Cortex of kidney (tissue), 1 donor: ENCODE measurements at places on chromosomes 6 and 20.

DNA sequence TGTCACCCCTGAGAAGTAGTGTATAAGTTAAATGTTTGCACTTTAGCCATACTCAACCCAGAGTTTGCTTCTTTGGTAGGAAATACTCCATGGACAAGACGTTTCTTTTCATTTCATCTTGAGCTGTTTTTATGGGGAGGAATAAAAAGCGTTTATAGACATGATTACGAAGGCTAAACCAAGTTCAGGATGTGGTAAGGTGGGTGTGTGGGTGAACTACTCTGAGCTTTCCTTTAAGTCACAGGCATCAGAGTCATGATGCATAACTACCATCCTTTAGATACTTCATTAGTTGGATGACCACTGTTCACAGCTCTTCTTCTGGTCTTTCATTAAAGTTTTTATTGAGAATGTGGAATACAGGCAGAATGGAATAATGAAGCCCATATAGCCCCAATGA, 48.9 kb downstream of the EBF4 start:
- no peak for DNase-seq

- DNase-seq: no peak
Observed at GRCh38 chr20:47441774-47442150, 59.9 kb upstream of the NCOA3 start.

GRCh38 chr6:3293271-3294155, 34.8 kb downstream of the PSMG4 start:
- DNase-seq: no peak

DNA sequence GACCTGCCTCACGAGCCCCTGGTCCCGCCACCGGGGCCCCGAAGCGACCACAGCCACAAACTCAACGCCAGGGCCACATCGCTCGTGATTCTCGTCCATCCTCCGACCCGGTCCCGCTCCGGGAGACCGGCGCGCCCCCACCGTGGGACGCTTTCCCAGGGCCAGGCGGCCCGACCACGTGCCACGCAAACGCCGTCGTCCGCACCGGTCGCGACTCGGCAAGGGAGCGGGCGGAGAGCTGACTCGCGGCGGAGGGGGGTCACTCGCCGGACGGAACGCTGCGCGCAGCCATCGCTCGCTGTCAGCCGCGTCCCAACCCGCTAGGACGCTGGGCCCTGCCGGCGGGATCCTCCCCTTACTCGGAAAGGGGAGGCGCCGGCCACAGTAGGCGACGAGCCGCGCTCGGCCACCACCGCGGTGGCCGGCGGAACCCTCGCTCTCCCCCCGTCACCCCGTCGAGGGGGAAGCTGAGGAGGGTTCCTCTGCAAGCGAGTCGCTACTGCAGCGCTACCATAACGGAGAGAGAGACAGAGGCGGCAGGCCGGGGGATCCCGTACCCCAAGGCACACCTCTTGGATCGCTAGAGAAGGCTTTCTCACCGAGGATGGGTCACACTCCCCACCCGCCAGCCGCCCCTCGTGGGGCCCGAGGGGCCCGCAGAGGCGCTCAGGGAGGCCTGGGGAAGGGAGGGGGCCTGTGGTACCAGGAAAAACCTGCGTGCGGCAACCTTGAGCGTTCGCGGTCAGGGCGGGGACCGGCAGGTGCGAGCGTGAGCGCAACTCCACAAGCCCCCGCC, 511.8 kb upstream of the ZNF337 start:
- no peak for DNase-seq

- DNase-seq: no peak
Observed at GRCh38 chr6:112231594-112232060, 22.7 kb downstream of the LAMA4 start.

DNA sequence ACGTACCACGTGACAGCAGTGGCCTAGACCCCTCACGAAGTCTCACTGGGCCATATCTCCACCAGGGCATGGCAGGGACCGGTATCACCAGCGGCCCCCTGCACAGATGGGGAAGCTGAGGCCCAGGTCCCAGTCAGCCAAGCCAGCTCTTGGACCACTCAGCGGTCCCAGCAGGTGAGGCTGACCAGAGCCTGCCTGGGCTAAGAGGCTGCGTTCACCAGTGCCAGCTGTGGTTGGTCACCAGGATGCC, 2.6 kb upstream of the MRGBP start:
- DNase-seq: no peak

GRCh38 chr6:42051268-42051653, 937 bp downstream of the TAF8 start:
- no peak for DNase-seq

- DNase-seq: no peak
Observed at GRCh38 chr6:157187182-157188083, 135.9 kb downstream of the TMEM242 start.

DNA sequence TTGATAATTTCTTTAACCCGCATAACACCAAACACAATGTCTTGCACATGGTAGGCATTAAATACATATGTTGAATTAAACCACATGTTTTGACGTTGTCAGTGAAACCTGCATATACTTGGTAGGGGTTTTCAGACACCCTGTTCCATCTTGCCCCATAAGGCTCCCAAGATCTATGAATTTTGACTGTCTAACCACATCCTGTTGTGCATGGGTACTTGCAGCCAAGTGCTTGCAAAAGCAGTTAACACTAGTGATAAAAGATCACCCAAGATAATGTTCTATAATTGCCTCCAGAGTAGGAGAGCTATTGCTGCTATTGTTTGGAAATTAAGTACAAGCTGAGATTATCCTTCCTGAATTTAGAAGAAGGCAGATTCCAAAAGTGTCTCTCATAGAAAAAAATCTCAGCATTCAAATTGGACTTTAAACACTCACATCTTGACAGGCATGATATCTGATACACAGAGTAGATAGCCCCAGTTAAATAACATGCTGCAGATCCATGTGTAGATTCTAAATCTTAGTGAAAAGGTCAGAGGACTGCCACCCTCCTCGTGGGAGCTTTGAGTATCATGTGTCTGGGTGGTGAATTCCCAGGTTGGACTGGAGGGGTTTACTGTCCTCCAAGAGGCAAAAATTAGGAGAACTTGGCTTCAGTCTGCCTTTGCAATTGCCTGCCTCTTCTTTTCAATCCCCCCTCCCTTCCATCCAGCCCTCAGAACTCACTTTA, 25.8 kb upstream of the CCN6 start:
- DNase-seq: no peak

DNA sequence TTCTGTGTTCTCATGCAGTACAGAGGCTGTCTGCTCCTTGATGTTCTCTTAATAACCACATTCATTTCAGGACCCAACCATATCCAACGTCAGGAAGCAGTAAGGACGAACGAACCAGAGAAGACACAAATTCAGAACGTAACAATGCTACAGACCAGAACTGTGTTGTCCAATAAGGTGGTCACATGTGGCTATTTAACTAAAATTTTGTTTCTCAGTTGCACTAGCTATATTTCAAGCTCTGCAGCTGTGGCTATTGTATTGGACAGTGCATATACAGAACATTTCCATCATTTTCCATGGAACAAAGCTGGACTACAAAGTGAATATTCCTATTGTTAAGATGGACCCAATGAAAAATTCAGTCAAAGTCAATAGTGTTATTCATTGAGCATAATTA, 27.0 kb downstream of the MAP7 start:
- no peak for DNase-seq

DNA sequence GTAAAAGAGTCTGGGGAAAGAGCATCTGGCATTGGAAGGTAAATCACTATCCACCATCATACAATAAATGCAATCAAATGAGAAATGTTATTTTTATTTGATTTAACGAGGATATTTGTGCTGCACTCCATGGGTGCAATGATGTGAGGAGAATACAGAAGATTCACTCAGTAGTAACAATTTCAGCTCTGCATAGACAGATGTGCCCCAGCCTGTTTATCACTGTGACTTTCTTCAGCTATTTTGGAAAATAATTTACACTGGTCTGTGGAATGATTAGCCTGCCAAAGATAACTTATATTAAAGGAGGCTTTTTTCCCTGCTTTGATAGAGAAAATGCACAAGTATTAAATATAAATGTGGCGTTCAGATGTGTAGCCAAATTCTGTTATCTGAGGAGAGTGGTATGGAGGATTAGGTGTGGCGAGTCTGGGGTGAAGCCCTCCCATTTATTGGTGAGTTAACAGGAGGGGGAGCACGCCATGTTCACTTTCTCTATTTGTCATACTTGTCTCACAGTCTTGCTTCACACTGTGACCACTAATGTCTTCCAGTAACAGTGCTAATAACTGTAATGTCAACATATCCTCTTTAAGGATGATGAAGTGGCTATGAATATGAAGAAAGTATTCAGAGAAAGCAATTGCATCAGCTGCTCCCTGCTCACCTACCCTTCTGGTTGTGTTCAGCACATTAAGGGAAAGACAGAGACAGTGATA, 645.6 kb downstream of the MMUT start:
- no peak for DNase-seq

- no peak for DNase-seq
Observed at GRCh38 chr6:136677822-136678221, 114.5 kb downstream of the MAP3K5 start.

DNA sequence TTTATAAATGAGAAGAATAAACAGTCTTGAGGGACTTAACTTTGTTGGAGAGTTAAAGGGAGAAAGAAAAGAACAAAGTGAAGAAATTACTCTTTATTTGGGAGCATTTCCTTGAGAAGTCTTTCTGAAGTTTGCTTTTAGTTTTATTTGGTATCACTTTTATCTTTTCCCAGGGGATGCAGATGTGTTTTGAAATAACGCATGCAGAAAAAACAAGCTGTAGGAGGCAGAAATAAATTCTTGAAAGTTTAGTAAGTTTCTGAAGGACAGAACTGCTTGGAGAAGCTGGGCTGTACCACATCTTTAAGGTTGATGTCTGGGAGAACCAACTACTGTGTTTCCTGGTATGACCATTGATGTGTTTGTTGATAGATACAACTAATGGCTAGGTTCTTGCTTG, 75.0 kb downstream of the PLCB4 start:
- DNase-seq: no peak

DNA sequence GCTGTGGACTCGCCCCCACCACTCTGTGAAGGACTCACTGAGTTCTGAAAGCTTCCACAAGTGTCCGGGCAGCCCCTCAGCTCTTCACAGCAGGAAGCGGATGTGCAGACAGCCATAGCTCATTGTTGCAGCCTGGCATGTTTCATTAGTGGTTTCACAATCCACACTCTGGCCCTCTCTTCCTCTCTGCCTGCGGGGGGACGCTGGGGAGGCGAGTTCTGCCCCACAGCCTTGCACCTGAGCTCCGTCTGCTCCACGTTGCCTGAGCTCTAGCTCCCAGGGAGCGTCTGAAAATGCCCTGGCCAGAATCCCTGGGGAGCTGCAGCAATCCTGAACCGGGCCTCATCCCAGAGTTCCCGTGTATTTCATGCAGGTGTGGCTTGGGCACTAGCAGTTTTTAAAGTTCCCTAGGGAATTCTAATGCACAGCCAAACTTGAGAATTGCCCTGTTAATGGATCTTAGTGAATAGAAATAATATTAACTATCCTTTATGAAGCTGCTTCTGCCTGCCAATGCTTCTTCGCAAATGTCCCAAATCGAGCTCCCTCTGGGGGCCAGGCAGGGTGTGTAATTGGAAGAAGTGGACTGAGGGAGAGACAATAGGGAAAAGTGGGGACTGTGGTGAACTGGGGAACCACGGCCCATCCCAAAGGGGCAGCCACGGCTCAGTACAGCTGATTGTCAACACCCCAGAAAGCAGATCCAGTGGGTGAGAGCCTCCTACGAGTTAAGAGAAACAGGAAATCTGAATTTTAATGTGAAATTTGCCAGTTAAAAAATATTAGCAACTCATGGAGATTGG, 51.5 kb downstream of the CTCFL start:
- no peak for DNase-seq

GRCh38 chr20:16428112-16428511, 145.1 kb downstream of the KIF16B start:
- DNase-seq: no peak

GRCh38 chr20:44861531-44862006, 23.9 kb upstream of the YWHAB start:
- no peak for DNase-seq

GRCh38 chr6:13420269-13420668, 67.1 kb downstream of the GFOD1 start:
- DNase-seq: no peak

GRCh38 chr20:44733341-44734069, 12.2 kb upstream of the KCNK15 start:
- DNase-seq: no peak

DNA sequence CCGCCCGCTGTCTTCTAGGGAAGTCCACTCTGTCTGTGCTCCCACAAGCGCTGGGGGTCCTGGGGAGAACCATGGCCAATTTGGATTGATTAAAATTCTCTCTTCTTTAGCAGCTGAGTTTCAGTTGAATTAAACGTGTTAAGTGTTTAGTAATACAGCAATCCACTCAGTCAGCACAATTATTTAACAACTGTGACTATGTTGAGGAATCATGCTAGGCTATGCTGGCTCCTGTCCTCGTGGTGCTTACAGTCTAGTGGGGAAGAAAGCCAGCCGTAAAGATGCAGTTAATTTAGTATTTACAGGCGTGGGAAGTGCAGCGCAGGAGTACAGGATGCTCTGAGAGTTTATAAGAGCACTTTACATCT, 88.9 kb upstream of the FOXP4 start:
- no peak for DNase-seq

DNA sequence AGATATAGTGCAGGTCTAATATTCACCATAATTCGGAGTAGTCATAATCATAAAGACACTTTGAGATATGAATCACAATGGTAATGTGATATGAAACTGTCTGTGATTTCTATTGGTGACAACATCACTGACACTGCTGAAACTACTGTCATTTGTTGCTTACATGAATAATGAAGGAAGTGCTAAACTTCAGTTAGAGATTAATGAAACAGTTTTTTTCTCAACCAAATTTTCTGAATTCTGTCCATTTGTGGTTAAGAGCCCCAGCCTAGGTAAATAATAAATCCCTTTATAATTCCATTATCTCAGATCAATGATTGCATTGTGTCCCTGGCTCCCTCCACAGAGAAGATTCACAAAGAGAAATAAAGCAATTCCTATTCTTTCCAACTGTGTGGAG, 122.6 kb downstream of the HIVEP2 start:
- DNase-seq: no peak

- DNase-seq: no peak
Observed at GRCh38 chr6:116877743-116878142, 701 bp downstream of the RFX6 start.

DNA sequence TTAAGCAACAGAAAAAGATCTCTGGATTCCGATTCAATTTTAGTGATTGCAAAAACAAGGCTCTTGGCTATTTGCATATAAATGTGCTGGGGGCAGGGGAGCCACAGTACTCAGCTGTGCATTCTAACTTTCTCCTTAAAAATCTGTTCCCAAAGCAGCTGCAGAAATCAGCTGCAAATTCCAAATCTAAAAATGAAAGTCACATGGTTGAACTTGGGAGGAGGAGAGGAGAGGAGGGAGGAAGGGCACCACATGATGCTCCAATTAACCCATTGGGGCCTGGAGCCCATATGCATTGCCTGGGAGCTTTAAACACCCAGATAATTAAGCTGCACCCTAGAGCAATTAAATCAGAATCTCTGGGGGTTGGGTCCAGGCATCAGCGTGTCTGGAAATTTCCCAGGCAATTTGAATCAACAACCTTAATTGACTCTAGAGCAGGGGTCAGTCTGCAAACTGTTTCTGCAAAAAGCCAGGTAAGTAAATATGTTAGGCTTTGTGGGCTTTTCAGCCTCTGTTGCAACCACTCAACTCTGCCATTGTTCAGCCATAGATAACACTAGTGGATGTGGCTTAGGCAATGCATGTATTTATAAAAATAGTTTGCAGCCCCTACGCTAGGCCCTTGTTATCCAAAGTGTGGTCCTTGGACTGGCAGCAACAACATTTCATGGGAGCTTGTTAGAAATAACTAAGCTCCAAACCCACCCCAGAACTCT, 508.1 kb downstream of the KIF16B start:
- DNase-seq: no peak
